Bladder microvascular endothelial cell (primary cell): ENCODE measurements at places on chromosomes 6 and 20. TPM values are rescaled to one million over a fixed set of nuclear protein-coding genes. Genes with fewer than 3 reads are reported as not detected.

TFAP2D gene
- total RNA-seq, result not detected in 2 replicates

PRIM2 gene
- 14.7 and 14.9 TPM in 2 replicates for total RNA-seq

BTN1A1 gene
- not detected in 2 replicates for total RNA-seq

NOL4L gene
- total RNA-seq, result 5.2 and 20.3 TPM in 2 replicates

PRDM13 gene
- total RNA-seq, result not detected in 2 replicates

PTGIS gene
- total RNA-seq, result 0.49 and 1.3 TPM in 2 replicates

SFTA2 gene
- 0.16 TPM in 1 of 2 replicates, not detected in the other for total RNA-seq

GLP1R gene
- not detected in 2 replicates for total RNA-seq

LHFPL5 gene
- total RNA-seq, result not detected in 2 replicates

SF3B5 gene
- 71.0 and 83.9 TPM in 2 replicates for total RNA-seq

SMLR1 gene
- total RNA-seq, result not detected in 2 replicates

MLN gene
- total RNA-seq, result not detected in 2 replicates

CFAP61 gene
- not detected in 2 replicates for total RNA-seq

PDE10A gene
- 3.2 and 7.2 TPM in 2 replicates for total RNA-seq

OOEP gene
- total RNA-seq, result not detected in 2 replicates

TMEM244 gene
- total RNA-seq, result not detected in 2 replicates

NANP gene
- 4.2 and 7.6 TPM in 2 replicates for total RNA-seq

CALHM6 gene
- total RNA-seq, result 0.50 and 1.3 TPM in 2 replicates

LRRN4 gene
- not detected in 2 replicates for total RNA-seq

SUMO4 gene
- 0.65 and 4.3 TPM in 2 replicates for total RNA-seq

LKAAEAR1 gene
- total RNA-seq, result 0.16 and 0.25 TPM in 2 replicates

C6orf58 gene
- under 0.01 and 0.50 TPM in 2 replicates for total RNA-seq

AARS2 gene
- 11.8 and 21.9 TPM in 2 replicates for total RNA-seq

SNX21 gene
- total RNA-seq, result 10.2 and 13.4 TPM in 2 replicates

BPIFB1 gene
- not detected in 2 replicates for total RNA-seq

HLA-B gene
- 1,116 and 1,298 TPM in 2 replicates for total RNA-seq

SCRT2 gene
- not detected in 2 replicates for total RNA-seq

TOX2 gene
- total RNA-seq, result 0.97 and 1.7 TPM in 2 replicates

FOXQ1 gene
- total RNA-seq, result not detected in 2 replicates

NR2E1 gene
- not detected in 2 replicates for total RNA-seq

BMP6 gene
- total RNA-seq, result 101 and 330 TPM in 2 replicates
